ENCODE measurements at places on chromosomes 4 and X.

- DNase-seq, result no peak
Measured at GRCh38 chrX:9700555-9700954, 65.1 kb downstream of the GPR143 start.

DNA sequence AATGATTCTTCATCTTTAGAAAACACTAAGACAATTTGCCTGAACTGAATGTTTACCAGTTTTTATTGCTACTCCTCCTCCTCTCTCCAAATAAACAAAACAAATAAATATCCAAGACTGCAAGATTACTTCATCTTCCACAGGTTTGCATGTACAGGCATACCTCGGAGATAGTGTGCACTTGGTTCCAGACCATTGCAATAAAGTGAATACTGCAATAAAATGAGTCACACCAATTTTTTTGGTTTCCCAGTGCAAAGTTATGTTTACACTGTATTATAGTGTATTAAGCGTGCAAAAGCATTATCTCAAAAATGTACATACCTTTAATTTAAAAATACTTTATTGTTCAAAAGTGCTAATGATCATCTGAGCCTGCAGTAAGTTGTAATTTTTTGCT lies 53.3 kb downstream of the FBXL5 start:
- no peak for DNase-seq

GRCh38 chrX:115616943-115617563 lies 56.1 kb downstream of the PLS3 start:
- DNase-seq, result no peak

- no peak for DNase-seq
Measured at GRCh38 chrX:84339507-84340364, 151.7 kb upstream of the RPS6KA6 start.

DNA sequence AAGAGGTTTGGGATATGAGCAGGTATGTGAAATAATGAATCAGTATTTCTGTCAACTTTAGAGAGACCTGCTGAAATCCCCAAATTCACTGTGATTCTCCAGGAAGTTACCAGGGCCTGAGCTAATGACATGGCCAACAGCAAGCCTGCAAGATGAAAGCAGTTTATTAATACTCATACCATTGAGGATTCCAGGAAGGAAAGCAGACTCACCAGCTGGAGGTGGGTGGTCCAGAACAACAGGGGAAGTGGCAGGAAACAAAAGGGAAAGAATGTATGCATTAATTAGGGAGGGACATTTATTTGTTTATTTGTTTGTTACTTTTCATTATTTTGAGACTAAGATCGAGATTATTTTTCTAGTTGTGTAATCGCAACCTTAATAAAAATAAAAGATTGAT lies 196.6 kb upstream of the AGA start:
- DNase-seq, result no peak

- DNase-seq, result no peak
Measured at GRCh38 chr4:95546866-95547714, 1.7 kb downstream of the UNC5C start.

- no peak for DNase-seq
Measured at GRCh38 chrX:7233580-7234406, 85.8 kb upstream of the PUDP start.

- DNase-seq, result no peak
Measured at GRCh38 chr4:26384380-26385057, 63.7 kb downstream of the RBPJ start.

DNA sequence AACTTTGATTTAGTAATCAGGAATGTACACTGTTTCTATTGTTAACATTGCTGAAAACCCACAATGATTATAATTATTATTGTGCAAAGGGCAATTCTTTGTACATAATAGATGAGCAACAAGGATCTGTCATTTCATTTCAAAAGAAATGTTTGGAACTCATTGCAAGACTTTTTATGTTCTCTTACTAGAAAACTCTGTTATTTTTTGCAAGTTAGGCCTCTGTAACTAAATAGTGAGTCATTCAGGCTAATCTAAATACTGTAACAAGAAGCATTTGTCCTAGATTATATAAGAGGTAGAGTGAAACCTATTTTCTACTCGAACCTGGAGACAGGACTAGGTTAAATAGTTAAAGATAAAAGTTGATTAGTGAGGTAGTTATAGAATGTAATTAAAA lies 93.2 kb upstream of the FAM47B start:
- no peak for DNase-seq

DNA sequence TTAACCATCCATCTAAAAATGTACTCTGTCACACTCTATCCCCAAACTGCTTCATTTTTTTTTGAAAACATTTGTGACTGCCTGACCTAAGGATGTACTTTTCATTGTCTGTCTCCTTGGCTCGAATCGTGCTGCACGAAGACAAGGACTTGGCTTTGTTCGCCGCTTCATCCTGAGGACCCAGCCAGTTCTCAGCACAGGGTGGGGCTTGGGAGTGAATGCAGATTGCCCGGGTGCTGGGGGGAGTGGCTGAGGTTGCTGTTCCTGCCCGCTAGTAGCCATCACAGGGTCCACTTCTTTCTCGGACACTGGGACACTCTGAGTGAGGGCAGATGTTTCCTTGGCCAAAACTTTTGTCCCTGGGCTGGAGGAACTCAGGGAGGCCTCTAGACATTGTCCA lies 70.1 kb upstream of the CLCN4 start:
- DNase-seq, result no peak

GRCh38 chr4:73450398-73451004 lies 14.5 kb downstream of the AFP start:
- DNase-seq, result no peak

DNA sequence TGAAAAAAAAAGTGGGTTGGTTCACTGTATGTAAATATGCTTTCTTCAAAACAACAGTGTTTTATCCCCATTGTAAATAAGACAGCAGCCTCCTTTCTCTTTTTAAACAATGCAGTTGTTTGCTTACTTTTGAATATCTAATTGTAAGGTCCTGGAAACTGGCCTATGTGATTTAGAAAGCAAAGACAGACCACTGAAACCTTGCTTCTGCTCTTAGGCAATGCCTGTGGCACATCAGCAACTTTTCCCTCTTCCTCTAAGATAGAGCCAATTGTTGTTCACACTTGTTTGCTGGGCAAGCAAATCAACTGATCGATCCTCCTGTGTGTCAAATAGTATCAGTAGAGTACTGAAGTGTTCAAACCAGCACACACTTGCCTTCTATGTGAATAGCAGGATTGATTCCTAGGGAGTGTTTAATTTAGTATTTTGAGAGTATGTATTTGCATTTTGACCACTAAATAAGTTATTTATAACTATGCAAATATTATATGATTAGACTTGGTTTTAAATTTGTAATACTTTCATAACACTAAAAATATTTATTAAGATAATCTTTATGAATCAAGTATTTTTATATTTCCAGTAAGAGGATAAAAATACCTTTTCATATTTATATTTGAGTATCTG lies 55.4 kb upstream of the GRPR start:
- DNase-seq, result no peak

- no peak for DNase-seq
Measured at GRCh38 chr4:11821772-11822430, 393.2 kb upstream of the HS3ST1 start.

DNA sequence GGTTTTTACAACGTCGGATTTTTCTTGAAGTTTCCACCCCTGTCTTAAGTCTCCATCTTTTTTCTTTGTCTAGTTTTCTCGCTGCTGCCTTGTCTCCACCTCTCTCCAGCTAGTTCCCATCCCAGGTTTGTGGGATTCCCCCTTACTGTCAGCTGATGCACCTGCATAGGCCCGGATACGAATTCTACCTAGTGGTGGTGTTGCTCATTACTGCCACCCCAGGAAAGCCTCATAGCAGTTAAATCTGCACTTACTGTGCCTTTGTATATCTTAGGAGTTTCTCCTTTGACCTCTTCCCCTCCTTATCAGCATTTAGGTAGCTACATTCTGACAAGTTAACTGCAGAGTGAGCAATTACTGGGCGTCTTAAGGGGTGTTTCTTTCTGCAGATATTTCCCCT lies 1693.1 kb upstream of the TENM3 start:
- no peak for DNase-seq

DNA sequence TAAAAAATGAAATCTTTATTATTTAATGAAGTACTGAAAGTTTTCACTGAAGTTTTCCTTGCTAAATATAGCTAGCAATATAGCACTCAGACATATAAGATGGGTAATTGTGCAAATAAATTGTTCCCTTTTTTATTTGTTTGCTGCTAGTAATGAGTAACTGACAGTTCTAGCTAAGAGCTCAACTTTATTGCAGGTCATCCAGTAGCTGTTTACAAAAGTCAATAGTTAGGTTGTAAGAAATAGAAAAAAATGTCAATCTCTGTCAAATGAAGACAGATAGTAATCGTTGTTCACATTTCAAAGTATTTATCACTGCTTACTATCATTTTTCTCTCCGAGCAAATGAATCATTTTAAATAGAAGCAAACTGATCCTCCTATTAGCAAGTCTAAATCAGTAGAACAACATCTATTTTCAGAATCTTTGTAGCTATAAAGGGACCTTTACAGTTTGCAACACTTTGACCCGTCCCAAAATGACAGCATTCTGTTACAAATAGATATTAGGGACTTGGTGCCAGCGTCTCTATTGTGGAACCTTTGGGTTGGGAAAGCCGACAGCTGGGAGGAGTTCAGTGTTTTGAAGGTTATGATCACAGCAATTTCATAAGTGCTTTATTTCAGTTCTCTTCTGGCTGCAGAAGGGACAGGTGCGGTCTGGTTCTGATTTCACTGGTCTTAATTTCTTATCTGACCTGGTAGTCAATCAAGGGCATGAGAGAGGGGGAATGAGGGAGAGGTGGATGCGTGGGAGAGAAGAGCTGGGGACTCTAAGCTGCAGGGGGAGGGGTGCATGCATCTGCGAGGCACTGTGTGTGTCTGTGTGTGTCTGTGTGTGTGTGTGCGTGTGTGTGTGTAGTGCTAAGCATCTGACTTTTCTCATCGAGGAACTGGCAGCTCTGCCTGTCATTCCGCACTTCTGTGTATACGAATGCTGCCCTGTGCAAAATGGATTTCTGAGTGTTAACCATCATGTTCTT lies 227.9 kb upstream of the PITX2 start:
- DNase-seq, result no peak

DNA sequence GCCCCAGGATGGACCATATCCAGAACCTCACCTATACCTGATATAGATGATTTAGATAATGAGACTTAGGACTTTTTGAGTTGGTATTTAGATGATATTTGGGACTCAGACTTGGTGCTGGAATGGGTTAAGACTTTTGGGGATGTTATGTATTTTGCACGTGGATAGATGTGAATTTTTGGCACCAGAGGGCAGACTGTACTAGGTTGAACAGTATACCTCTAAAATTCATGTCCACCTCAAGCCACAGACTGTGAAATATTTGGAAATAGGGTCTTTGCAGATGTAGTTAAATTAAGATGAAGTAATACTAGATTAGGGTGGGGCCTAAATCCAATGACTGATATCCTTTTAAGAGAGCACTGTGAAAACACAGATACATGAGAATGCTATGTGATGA lies 15.6 kb downstream of the RBM41 start:
- DNase-seq, result no peak

GRCh38 chrX:68844581-68844980 lies 15.8 kb downstream of the EFNB1 start:
- DNase-seq, result no peak

DNA sequence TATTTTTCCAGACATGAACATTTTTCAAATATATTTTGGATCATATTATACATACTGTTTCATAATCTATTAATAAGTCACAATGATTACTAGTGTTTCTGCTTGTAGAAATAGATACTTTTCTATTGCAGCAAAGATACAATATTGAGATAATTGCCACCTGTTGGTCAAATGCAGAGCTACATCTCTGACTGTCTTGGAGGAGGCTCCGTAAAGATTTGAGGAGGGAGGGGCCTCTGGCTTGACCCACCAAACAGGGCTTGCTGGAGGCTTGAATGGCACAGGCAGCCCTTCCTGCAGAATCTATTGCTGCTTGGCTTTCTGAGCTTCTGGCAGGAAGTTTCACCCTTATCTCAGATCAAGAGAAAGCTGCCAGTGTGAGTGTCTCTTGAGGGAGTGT lies 99.3 kb upstream of the ARMCX2 start:
- no peak for DNase-seq

- no peak for DNase-seq
Measured at GRCh38 chrX:39759526-39760224, 338.1 kb downstream of the BCOR start.

- no peak for DNase-seq
Measured at GRCh38 chr4:149175549-149175948, 640.1 kb downstream of the IQCM start.

DNA sequence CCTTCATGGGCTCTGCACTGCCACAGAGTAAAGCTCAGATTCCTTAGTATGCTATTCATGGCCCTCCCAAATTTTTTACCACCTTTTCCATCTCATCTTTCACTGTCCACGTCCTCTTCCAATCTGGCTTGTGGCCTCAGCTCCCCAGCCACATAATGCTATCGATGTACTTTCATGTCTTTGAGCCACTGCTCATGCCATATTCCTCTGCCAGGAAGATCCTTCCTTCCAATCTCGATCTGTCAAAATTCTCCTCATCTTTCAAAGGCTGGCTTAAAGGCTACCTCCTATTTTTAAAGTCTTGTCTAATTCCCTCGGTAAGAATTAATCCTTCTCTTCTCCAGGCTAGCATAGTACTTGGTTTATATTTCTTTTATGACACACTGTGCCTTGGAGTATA lies 233.3 kb upstream of the GPC4 start:
- no peak for DNase-seq

DNA sequence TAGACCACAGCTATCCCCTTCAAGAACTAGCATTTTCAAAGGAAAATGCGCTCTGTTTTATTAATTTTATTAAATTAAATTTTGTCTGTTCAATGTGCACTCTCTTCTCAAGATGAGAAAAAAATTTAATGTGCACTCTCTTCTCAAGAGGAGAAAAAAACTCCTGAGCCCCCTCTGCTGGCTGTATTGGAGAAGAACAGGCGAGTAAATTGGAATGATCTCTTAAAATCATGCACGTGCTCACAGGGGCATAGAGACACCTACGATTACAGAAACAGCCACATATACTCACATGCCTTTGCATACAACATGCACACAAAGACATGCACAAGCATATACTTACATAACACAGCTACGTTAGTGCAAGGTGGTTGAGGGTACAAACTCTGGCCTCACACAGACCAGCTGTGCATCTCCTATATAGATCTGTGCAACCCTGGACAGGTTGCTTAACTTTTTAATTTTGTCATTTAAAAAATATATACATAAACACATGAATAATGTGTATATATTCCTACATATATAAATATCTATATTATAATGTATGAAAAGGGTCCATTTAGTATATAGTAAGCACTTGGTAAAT lies 176.2 kb upstream of the CXorf66 start:
- DNase-seq, result no peak

Data from cortex of kidney (tissue), 1 donor.